ENCODE measurements at places on chromosomes 4 and X.
A peak's percentile ranks its signal among the peaks of the same experiment; 100 is the strongest.

GRCh38 chr4:147786531-147786930, 54.6 kb downstream of the ARHGAP10 start:
- DNase-seq = no peak

GRCh38 chr4:76680952-76681351, 217.0 kb downstream of the SOWAHB start:
- no peak for DNase-seq

DNA sequence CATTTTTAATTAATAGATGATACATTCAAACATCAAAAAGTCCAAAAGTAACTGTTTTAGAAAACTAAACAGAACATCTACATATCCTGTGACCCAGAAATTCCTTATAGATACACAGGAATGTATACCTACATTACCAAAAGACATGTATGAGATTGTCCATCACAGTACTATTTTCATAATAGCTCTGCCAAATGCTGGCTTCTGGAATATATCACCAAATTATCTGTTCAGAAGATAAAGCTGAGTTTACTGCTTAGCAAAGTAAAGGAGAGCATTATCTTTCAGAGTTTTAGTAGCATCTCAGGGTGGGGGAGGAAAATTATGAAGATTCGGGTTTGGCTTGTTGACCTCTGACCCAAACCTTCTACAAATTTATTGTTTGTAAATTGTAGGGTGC, 368.9 kb upstream of the SLC7A11 start:
- DNase-seq = no peak

GRCh38 chrX:39616098-39616729, 481.5 kb downstream of the BCOR start:
- no peak for DNase-seq

DNA sequence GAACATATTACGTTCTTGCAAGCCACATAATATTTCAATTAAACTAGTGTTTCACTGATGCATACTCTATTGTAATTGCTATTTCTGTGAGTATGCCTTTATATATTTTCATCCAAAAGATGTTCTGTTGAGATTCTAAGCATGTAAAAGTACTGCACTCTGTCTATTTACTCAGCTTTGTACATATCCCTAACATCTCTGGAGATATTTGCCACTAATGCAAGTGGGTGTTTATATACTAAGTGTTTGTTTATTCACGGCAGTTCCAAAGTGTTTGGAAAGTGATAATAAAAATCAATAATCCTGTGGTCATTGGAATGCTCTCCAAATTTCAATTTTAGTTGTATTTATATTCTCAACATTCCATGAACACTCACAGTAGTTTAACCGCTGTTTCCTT, 1989.0 kb downstream of the C4orf33 start:
- no peak for DNase-seq

GRCh38 chr4:110085131-110085530, 113.3 kb downstream of the ELOVL6 start:
- no peak for DNase-seq

GRCh38 chrX:153626863-153627674, 19.9 kb upstream of the DUSP9 start:
- no peak for DNase-seq

DNA sequence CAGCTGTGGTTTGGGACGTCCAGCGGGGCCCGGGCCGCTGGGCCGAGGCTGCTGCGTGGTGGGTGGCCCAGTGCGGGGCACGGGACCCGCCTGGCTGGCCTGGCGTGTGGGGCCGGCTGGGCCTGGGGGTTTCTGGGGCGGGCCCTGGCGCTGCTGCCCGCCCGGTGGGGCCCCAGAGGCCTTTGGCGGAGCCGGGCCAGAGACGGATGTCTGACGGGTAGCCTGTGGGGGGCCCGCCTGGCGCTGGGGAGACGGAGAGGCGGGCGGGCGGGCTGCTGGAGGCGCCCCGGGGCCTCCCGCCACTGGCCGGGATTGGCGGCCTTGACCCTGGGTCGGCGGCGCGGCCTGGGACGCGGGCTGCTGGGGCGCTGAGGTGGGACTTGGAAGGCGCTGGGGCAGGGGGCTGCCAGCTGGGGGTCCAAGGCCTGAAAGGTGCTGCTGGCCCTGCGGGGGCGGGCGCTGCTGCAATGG, 8.1 kb upstream of the TIMP1 start:
- no peak for DNase-seq

- DNase-seq = peak; percentile 3
These were observed 3.3 kb downstream of the SLC25A6 start for GRCh38 chrX:1388651-1389050.

GRCh38 chrX:2967998-2968909, 38.1 kb upstream of the ARSH start:
- DNase-seq = peak; percentile 64

GRCh38 chr4:24719615-24720014, 75.8 kb upstream of the SOD3 start:
- DNase-seq = no peak

DNA sequence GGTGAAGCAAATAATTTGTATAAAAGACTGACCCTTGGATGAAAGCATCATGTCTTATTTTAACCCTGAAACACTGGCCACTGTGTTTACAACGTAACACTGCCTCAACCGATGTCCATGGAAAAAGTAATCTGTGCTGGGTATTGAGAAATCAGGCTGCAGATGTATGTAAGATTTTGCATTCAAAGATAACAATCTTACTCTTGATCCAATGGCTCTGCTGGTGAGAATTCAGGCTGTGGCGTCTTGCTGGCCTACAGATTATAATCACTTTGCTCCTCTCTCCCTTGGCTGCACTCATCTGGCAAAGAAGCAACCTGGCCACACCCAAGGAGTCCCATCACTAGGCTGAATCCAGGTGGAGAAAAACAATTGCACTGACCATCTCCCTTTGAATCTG, 7.5 kb downstream of the ADGRA3 start:
- DNase-seq = no peak
